ENCODE measurements at places on chromosomes 2 and 18. TPM values are rescaled to one million over a fixed set of nuclear protein-coding genes. Genes with fewer than 3 reads are reported as not detected.

CCBE1 gene
- total RNA-seq = not detected

ATP6V1B1 gene
- not detected for total RNA-seq

CHRNG gene
- not detected for total RNA-seq

PKDCC gene
- not detected for total RNA-seq

SERPINB5 gene
- total RNA-seq = not detected

SLC9A4 gene
- total RNA-seq = 0.06 TPM

IL1RN gene
- 4.0 TPM for total RNA-seq

NRP2 gene
- total RNA-seq = 3.3 TPM

MERTK gene
- 0.89 TPM for total RNA-seq

ABCG8 gene
- not detected for total RNA-seq

- no peak for DNase-seq
These were observed 70.9 kb downstream of the ZEB2 start for GRCh38 chr2:144449028-144449406.

GRCh38 chr2:54208364-54209240, 47.4 kb downstream of the TSPYL6 start:
- no peak for DNase-seq

GRCh38 chr2:10169581-10169980, 47.0 kb downstream of the RRM2 start:
- no peak for DNase-seq

GRCh38 chr2:40760071-40760666, 308.3 kb upstream of the SLC8A1 start:
- no peak for DNase-seq

GRCh38 chr2:158741625-158742024, 53.5 kb upstream of the DAPL1 start:
- no peak for DNase-seq

- no peak for DNase-seq
These were observed 33.9 kb upstream of the POMC start for GRCh38 chr2:25202275-25202674.

DNA sequence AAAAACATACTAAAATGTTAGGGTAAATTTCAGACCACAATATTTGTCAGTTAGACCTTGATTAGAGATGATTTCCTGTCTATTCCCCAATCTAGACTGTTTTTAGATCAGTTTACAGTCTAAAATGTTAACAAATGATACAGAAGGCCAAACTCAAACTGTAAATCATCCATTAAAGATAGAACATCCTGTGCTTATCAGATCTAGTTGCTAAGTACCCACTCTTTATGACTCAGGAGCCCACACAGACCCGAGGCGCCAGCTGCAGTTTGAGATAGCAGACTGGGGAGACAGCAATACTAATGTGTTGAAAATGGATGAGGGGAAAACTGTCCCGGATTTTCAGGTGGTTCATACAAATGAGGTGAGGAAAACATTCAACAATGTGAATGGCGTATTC, 113.3 kb downstream of the SCG2 start:
- no peak for DNase-seq

DNA sequence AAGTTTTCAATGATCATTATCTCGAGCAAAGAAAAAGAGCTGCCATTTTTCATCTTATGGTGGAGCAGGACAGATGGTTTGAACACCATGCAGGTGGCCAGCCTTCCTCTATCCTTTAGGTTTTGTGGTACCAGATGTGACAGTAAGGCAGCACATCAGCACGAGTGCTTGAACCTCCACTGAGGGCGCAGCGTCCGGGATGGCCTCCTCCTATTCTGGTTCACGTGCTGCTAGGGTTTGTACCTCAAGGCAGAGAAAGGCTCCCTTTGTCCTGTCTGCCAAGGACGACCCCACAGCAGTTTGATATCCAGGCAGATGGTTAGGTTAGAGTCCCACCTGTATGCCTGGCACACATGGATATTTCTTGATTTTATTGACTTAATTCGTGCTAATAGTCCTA, 50.2 kb downstream of the DCDC2C start:
- DNase-seq = no peak

GRCh38 chr2:69625078-69625795, 18.3 kb downstream of the AAK1 start:
- no peak for DNase-seq

DNA sequence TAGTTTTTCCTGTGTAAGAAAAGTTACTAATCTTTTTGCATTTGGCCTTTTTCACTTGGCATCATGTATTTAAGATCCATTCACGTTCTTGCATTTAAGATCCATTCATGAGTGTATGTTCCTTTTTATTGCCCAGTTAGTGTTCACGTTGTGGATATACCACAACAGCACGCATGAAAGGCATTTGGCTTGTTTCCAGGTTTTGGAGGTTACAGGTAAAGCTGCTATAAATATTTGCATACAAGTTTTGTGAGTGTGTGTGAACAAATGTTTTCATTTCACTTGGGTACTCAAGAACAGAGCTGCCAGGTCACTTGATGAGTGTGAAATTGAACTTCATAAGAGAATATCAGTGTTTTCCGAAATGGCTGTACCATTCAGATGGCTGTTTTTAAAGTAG, 121.2 kb downstream of the CCBE1 start:
- DNase-seq = no peak

DNA sequence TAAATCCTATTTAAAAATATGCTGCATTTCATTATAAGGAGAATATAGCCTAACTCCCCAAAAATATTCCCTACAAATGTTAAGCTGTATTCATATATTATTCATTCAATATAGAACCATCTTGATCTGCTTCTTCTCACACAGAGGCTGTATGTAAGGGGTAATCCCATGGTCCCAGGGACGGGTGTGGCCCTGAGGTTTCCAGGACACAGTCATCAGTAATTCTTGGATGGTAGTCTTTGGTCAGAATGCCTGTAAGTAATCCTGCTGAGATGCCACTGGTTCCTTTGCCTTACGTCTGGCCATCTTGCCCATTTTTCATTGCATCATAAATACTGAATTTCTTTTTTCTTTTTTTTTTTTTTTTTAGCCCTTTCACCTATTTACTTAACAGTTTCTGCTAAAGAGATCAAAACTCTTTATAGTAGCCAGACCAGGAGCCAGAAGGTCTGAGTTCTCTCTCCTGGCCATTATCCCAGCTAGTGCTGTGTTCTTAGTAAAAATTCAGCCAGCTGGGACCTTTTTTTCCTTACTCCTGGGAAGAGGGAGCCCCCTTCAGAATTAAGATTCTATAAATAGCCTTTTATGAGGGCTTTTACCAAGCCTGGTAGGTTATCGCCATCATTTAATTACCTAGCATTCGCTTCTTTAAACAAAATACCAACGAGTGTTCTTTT, 134.9 kb downstream of the SOX11 start:
- DNase-seq = no peak

GRCh38 chr18:27314996-27315395, 129.9 kb upstream of the CHST9 start:
- no peak for DNase-seq

DNA sequence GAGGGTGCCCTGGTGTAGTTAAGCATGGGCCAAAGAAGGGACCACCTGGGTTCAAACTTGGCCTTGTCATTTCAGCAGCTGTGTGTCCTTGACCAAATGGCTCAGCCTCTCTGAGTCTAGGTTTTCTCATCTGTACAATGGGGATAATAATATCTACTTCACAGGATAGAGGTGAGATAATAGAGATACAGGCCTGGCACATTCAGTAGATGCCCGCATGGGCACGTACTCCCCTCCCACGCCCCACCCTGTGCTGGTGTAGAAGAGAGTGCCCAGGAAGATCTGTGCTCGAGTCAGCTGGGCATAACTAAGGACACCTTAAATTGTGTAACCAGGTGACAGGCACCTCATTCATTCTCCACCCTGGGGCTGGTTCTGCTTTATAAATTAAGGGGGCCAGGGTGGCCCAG, 8.4 kb upstream of the TMEM185B start:
- no peak for DNase-seq

DNA sequence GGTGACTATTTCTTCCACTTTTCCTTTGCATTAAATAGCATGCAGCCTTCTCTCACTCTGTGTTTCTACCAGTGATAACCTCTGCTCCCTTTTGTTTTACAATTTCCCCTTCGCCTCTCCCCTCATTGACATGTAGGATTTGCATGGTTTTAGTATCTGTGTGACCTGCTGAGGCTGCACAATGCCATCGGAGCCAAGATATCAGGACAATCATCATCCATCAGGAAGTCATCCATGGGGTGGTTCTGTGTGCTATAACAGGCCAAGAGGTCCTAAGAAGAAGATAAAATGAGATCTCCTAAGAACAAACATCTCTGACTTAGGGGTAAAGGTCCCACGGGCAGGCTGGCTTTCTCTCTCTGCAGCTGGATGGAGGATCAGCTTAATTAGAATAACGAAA, 65.6 kb downstream of the EHD3 start:
- DNase-seq = no peak

- no peak for DNase-seq
These were observed 35.4 kb downstream of the SLC8A1 start for GRCh38 chr2:40416486-40416885.

GRCh38 chr2:161204846-161205245, 44.6 kb downstream of the TANK start:
- no peak for DNase-seq

DNA sequence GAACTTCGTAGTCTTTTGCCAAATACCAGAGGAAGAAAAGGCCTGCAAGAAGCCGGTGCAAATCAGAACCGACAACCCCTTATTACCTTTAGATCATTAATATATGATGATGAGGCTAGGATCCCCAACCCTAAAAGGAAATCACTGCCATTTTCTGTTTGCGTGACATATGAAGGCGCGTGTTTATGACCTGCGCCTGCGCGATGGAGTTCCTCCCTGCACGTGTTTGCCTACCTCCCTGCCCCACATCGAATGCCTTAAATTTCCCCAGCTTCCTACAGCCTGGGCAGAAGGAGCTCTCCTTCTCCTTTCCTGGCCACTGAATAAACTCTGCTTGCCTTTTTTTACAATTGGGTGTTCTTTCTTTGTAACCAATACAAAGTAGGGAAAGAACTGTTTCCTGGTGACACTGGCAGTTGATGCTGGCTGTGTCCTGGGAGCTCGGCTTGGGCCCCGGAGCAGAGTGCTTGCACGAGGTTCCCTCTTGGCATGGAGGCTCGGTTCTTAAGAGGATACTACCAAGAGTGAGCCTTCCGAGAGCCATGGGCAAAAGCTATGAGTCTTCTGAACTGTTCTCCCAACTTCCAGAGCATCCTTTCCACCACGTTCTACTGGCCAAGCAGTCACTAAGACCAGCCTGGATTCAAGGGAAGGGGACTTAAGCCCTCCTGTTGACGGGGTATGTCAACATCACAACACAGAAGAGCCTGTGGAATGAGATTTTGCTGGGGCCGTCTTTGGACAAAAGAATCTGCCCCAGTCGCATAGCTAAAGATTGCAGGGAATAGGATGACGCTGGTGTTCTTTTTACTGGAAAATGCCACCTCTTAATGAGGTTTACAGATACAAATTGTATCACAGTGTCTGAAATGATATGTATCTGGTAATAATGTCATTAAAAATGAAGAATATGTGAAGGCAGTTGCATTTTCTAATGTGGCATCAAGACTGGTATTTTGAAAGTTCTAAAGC, 179.8 kb downstream of the SH3BP4 start:
- no peak for DNase-seq

DNA sequence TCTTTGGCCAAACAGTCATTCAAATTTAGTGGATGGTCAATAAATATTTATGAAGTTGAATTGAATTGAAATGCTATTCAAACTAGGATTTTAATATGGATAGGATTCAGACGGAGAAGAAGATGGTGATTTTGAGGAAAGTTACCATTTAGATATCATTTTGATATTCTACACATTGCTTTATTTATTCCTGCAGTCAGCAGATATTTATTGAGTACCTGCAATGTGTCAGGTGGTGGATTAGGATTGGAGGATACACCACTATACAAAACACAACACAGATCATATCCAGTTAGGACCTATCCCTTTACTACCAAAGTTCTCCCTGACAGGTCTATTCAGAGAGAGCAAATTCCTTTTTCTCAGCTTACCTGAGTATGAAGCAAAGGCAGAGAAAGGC, 38.8 kb downstream of the MAPRE2 start:
- DNase-seq = no peak

DNA sequence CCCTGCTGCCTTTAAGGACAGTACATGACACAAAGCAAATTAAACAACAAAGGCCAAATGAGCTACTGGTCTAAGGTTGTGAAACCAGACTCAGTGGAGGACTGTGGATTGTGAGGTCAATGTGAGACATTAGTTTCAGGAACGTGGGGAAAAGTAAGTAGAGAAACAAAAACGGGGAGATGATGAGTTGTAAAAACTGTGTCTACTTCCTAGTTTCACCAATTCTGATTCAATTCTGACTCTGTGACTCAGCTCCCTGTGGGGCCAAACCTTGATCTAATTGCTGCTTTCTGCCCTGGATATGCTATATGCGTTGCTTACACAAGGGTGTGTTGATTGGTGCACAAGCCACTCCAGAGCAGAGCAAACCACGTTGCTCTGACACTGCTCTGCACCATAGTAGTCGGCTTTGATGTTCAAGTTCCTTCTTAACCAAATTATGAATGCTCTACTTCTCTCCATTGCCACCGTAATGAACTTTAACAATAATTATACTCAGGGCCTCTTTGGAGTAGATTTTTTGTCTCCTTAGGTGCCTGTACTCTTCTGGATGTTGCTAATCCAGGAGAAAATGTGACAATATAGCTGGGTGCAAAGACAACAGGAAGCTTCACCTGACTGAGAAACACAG, 1640.1 kb upstream of the CELF4 start:
- no peak for DNase-seq

GRCh38 chr2:212288308-212288707, 250.3 kb downstream of the ERBB4 start:
- DNase-seq = no peak

- no peak for DNase-seq
These were observed 90.6 kb downstream of the FEZ2 start for GRCh38 chr2:36507408-36507812.

- DNase-seq = no peak
These were observed 6.8 kb downstream of the SFT2D3 start for GRCh38 chr2:127707890-127708648.

GRCh38 chr2:210839450-210839849, 283.1 kb downstream of the CPS1 start:
- no peak for DNase-seq

DNA sequence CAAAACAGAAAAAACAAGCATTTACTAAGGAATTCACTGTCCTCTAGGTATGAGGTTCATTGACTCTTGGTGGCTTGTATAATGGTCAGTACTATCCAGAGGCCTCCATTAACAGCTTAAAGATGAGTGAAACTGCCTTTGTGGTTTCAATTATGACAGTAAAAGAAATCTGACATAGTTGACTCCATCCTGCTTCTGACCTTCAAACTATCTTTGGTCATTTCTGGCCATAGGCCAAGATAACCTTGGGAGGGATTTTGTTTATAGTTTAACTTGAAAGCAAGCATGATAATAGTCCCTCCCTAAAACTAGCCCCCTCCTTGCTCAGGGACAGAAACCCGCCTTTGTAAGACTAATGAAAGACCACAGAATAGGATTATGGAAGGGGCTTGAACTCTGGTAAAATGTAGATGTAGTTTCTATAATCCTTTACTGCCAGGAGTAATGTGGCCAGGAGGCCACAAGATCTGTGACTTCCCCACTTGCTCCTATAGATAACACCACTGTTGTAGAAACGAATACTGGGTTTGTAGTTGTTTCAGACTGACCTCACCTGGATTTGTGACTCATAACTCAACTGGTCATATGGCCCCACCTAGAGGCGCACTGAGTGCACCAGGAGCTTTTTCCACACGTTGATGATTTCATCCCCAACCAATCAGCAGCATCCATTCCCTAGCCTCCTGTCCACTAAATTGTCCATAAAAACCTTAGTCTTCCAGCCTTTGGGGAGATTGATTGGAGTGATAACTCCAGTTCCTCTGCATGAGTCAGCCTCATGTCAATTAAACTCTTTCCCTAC, 8.6 kb upstream of the PLEKHM3 start:
- no peak for DNase-seq
